ENCODE measurements at places on chromosomes 2 and 18.

GRCh38 chr2:173752152-173752551 is 213.0 kb downstream of the SP3 start:
- DNase-seq, result no peak

DNA sequence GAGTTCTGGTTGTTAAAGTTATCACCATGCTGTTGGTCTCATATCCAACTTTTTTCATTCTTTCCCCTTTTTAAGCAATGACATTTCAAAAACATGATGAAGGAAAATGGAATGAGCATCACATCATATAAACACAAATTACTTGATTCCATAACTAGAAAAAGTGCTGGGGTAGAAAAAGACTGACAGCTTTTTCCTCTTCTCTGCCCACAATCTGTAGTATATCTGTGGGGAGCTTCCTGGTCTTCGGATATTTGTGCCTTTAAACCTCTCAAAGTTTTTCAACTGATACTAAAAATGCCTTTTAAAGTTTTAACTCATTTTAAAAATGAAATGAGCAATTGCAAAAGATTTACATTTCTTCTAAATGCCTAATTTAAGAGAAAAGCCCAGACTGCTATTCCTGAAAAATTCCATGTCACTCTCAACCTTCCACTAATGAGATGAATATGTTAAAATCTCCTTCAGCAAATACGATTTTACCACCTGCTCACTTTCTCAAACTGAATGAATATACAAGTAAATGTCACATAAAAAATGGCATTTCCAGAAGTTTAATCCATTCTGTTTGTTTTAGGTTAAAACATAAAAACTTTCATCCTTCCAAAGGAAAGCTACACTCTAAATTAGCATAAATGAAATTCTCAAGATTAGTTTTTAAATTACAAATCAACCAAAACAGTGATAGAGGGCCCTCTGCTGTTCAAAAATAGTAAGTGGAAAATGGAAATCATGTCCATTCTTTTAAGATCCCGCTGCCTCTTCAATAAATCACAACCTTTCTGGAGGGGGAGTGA is 2.1 kb downstream of the DNAH7 start:
- DNase-seq, result peak; percentile 42

DNA sequence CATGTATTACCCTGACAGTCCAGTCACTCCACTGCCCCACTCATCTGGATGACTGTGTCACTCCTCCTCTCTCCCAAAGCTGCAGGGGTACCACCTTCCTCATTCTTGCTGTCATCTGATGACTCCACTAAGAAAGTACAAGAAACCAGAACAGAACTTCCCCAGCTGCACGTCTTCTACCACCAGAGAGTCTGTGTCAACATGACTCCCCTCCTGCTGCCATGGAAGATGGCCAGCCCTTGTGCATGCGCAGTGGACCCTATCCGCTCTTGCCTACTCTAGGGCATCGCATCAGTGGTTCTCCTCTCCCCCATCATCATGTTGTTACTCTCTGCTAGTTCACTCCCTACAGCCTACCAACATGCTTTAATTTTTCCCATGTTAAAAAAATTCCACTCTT is 14.5 kb upstream of the ST8SIA3 start:
- DNase-seq, result no peak

GRCh38 chr2:117958186-117958585 is 55.7 kb downstream of the CCDC93 start:
- DNase-seq, result no peak

- no peak for DNase-seq
Measured at GRCh38 chr2:33205693-33206434, 259.1 kb downstream of the LTBP1 start.

- DNase-seq, result no peak
Measured at GRCh38 chr2:3595404-3595803, 492 bp downstream of the COLEC11 start.

DNA sequence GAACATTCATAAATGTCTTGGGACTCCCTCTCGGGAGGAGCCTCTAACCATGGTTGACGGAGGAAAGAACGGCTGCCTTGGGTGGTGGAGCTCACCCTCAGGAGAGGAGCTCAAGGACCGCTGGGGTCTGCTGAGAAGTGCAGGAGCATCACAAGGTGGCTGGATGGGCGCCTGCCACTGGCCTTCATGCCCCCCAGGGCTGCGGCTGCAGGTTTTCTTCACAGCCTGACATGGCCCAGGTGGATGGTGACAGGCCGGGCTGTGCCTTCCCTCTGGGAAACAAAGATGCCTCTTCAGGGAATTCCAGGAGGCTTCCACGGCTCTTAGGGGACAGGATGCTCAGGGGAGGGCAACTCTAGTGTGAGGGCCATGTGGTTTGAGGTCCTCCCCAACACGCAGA is 119.5 kb upstream of the PXDN start:
- DNase-seq, result no peak

DNA sequence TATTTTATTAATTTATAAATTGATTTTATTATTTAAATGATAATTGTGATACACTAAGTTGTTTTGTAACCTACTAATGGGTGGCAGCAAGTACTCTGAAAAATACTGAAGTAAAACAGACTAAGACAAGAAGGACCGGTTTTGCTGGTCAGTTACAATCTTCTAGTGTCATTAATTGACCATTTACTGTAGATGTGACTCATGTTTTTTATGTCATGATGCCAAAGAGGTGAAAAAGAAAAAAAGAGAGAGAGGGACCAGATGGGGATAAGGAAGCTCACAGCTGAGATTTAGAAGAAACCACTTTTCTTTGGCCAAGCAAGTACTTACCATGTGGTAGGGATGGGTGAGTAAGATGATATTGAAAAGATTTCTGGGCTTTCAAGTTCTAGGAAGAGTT is 955.8 kb upstream of the LRRTM1 start:
- no peak for DNase-seq

DNA sequence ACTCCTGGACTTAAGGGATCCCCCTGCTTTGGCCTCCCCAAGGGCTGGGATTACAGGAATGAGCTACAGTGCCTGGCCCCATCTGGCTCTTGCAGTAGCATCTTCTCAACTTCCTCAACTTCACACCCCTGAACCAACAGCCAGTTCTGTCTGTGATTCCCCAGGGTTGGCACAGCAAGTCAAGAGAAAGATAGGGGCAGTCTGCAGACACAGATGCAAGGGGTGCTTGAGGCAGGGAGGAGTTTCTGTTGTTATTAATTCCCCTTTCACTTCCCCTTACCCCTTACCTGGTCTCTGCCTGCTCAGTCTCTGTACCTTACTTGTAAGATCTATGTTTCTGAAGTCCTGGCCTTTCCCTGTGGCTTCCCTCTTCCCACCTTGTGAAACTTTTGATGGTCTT is 54.1 kb upstream of the MEX3C start:
- no peak for DNase-seq

- DNase-seq, result no peak
Measured at GRCh38 chr2:54483426-54483825, 27.3 kb downstream of the SPTBN1 start.

DNA sequence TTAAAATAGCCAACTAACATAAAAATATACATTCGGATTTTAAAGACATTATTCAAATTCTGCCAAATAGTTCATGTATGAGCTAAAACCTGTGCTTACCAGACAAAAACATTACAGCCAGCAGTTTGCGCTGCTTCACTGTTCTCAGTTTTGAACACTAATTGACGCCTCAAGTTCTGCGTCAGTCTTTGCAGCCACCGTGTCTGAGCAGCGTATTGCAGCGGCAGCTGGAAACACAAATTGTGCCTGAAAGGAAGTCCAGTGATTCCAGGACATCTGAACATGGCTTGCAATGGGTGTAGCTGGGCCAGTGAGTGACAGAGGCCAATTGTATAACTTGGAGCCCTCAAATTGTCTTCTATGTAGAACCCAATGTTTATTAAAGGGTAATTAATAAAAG is 267.6 kb downstream of the TFCP2L1 start:
- peak; percentile 54 for DNase-seq

GRCh38 chr18:48949050-48949605 is 1.6 kb downstream of the SMAD7 start:
- DNase-seq, result no peak

DNA sequence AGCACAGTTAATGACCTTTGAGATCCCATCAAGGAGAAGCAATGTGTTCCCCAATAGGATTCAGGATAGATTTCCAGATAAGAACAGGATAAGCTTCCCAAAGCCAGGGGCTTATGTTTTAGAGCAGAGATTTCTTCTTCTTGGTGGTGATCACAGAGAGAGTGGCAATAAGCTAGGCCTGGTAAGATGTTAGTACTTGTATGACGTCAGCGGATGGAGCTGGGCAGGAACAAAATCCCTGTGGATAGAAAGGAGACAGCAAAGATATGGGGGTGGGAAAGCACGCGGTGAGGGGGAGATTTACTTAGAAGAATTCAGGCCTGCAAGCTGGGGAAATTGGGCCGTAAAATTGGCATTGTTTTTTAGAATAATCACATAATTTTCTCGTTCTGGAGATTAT is 323.0 kb downstream of the MTX2 start:
- DNase-seq, result no peak

DNA sequence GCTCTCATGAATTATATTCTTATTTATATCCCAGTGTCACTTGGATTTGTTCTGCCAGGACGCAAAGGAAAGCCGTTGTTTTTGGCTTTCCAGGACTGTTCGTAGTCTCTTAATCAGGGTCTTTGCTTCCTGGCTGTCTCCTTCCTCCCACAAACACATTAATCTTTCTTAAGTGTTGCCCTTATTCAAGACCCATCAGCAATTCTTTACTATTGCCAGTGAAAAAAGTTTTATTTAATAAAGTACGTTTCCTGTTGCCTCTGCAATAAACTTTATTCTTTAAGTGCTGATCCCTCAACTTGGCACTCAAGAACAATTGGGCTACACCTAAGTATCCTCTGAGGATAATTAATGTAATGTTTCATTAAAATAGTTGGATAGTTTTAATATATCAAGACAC is 68.3 kb upstream of the CYP20A1 start:
- no peak for DNase-seq

DNA sequence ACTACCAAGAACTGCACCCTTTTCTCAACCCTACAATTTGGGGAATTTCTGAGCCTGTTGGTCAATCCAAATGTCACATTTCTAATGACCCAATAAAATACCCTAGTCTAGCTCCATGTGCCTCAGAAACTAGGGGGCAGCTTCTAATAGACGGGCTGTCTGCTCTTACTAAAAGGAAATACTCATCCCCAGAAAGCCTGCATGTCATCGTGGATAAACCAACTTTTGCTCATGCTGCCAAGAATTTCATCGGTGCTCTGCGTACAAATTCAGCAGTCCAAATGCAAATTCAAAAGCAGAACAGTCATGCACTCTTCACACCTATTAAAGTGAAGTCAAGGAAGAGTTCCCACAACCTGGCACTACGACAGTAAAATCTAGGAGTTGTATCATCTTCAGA is 377.3 kb downstream of the LNPK start:
- DNase-seq, result no peak
